ENCODE measurements at places on chromosomes 1 and 21.

DNA sequence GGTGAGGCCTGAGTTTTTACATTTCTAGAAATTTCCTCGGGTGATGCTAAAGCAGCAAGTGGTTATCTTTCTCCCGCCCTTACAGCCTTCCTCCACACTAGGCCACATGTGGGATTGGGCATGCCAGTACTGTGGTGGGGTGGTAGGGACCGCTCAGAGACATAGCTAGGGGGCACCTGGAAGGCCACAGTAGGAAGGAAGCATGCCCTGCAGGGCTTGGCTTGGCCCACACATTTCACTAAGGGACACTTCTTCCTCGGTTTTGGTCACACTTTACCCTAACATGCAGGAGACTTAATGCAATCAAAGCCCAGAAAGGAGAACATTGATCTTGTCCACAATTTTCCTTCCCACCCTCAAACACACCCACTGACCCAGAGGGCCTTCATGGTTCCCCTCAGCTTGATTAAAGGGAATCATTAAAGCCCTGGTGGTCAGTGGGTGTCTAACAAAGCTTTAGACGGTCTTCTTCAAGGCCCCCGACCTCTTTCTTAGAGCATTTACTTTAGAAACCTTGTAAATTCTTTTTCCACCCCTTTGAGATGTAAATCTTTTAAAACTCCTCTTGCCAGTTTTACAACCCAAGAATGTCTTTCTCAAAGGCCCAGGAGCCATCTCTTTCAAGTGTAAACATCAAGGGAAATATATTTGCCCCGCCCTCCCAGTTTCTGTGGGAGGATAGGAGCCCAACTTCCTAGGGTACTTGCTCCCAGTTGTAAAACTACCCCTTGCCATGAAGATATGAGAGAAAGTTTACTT is 246.4 kb upstream of the PTBP2 start:
- DNase-seq = no peak

DNA sequence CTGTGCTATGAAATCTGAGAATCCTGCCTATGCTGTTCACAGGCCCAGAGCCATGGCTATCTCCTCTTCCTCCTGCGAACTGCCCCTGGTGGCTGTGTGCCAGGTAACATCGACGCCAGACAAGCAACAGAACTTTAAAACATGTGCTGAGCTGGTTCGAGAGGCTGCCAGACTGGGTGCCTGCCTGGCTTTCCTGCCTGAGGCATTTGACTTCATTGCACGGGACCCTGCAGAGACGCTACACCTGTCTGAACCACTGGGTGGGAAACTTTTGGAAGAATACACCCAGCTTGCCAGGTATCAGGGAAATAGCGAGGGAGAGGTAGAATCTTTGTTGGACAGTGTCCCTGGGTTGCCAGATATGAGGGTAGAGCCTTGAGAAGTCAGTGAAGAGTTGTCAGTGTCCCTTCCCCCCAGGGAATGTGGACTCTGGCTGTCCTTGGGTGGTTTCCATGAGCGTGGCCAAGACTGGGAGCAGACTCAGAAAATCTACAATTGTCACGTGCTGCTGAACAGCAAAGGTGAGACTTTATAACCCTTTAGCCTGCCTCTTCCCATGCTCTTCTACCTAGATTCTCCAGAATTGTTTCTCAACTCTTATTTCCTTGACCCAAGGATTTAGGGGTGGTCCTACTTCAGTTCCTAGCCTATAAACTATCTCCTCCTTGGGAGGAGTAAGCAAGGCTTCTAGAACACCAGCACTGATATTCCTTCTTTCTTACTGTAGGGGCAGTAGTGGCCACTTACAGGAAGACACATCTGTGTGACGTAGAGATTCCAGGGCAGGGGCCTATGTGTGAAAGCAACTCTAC is 1.4 kb downstream of the NIT1 start:
- no peak for DNase-seq

GRCh38 chr1:209755926-209756614 is at the start of gene TRAF3IP3:
Gene TRAF3IP3 (plus strand): TSS chr1:209756053. CDS start chr1:209760040, 3,987 bp downstream.
- peak; percentile 64 for DNase-seq

- no peak for DNase-seq
Measured at GRCh38 chr1:180173451-180173850, 18.8 kb downstream of the QSOX1 start.

- DNase-seq = no peak
Measured at GRCh38 chr1:93592551-93592949, 89.1 kb downstream of the BCAR3 start.

DNA sequence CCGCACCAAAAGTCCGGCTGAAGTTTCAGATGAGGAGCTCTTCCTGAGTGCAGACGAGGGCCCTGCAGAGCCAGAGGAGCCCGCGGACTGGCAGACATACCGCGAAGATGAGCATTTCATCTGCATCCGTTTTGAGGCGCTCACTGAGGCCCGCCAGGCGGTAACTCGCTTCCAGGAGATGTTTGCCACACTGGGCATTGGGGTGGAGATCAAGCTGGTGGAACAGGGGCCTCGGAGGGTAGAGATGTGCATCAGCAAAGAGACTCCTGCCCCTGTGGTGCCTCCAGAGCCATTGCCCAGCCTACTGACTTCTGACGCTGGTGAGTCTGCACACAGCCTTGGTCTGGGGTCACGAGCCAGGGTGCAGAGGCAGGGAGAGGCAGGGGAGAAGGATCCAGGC is 84.7 kb downstream of the TRIM11 start:
- no peak for DNase-seq

DNA sequence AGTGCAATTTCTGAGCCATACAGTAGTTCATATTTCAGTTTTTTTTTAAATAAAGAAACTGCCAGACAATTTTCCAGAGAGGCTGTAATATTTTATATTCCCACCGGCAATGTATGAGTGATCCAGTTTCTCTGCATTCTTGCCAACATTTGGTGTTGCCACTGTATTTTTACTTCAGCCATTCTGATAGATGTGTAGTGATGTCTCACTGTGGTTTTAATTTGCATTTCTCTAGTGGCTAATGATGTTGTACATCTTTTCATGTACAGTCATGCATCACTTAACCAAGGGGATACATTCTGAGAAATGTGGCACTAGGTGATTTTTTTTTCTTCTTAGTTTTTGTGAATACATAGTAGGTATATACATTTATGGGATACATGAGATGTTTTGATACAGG is 99.6 kb downstream of the CENPF start:
- DNase-seq = no peak

DNA sequence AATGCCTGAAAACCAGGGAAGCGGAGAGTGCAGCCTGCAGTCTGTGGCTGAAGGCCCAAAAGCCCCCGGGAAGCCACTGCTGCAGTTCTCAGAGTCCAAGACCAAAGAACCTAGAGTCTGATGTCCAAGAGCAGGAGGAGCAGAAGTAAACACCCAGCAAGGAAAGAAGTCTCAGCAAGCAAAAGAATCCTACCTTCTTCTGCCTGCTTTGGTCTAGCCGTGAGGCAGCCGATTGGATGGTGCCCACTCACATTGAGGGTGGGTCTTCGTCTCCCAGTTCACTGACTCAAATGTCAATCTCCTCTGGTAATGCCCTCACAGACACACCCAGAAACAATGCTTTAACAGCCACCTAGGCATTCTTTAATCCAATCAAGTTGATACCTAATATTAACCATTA is 217.5 kb downstream of the PLA2G4A start:
- DNase-seq = no peak

DNA sequence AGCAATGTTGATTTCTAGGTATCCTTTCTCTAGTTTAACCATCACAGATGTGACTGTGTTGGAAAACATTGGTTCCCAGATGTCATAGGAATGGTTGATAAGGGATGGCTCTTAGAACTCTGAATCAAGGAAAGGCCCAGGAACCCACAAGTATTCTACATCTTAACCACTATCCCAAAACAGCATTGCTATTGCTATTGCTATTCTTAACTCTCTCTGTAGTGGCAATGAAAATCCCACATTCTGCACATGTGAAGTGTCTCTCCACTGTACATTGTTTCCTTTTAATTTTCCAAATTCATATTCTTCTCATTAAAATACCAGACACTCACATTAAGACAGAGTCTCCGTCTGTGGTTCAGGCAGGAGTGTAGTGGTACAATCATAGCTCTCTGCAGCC is 420.4 kb upstream of the RUNX1 start:
- DNase-seq = no peak

DNA sequence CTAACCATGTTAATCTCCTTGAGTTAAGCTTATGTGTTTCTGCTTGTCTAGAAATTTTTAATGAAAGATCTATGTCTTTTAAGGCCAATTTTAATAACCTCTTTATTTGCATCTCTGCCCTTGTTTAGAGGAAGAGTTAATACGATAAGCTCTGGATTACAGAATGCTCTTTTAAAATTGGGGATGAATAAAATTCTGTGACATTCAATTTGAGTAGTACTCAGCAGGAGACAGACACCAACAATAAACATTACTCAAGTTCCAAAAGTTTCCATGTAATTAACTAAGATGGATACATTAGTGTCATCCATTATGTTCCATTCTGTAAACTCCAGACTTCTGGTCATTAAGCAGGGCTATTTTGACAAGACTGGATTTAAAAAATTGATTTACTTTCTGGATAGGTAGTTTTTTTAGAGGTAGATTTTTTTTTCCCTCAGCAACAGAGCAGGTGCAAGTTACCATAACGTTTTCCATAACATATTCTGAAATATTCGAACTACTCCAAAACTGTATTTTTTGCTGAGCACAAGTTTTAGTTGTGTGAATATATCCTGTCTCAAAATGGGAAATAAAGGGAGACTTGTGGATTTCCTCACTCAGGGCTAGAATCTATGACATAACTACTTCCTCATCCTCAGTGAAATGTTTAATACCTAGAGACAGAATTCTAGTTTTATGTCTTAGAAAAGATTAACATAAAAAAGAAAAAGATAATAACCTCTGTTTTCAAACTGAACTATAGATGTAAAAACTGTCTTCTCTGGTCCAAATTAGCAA is 221.7 kb downstream of the NEGR1 start:
- no peak for DNase-seq

- DNase-seq = no peak
Measured at GRCh38 chr1:18819986-18820790, 39.3 kb downstream of the TAS1R2 start.

DNA sequence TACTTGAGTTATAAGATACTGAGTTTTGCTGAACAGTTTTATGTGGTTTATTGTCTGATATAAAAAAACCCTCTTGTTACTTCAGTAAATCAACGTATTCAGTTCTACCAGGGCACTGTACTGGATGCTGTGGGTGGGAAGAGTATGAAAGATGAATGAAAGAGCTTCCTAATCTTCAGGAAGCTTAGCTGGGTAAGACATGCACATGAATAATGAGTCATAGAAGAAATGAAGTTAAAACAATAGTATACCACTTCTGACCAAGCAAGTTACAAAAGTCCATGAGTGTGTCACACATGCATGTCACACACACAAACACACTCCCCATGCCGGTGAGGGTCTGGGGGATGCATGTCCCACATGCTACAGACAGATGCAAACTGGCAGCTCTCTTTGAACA is 105.9 kb downstream of the SIPA1L2 start:
- no peak for DNase-seq

- DNase-seq = no peak
Measured at GRCh38 chr1:223123011-223123610, 19.9 kb downstream of the TLR5 start.

- DNase-seq = no peak
Measured at GRCh38 chr1:87394513-87394912, 65.8 kb downstream of the LMO4 start.

DNA sequence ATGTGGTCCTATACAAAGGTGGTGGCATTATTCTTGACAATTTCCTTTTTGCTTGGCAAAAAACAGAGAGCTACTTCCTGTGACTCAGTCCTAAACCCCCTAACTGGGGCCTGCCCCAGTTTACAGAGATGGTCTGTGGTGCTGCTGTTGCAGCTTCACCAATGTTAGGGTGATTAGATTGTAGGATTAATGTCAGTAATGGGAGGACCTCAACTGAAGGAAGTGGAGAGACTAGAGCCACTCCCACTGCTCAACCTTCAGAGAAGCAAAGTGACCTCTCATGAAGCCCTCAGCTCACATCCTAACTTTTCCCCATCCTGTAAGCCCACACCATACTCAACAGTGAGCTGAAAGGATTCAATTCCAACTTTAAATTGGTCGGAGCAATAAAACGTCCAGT is 3.6 kb downstream of the S100A6 start:
- DNase-seq = no peak

GRCh38 chr1:10724052-10724494 is 72.4 kb downstream of the CASZ1 start:
- no peak for DNase-seq

DNA sequence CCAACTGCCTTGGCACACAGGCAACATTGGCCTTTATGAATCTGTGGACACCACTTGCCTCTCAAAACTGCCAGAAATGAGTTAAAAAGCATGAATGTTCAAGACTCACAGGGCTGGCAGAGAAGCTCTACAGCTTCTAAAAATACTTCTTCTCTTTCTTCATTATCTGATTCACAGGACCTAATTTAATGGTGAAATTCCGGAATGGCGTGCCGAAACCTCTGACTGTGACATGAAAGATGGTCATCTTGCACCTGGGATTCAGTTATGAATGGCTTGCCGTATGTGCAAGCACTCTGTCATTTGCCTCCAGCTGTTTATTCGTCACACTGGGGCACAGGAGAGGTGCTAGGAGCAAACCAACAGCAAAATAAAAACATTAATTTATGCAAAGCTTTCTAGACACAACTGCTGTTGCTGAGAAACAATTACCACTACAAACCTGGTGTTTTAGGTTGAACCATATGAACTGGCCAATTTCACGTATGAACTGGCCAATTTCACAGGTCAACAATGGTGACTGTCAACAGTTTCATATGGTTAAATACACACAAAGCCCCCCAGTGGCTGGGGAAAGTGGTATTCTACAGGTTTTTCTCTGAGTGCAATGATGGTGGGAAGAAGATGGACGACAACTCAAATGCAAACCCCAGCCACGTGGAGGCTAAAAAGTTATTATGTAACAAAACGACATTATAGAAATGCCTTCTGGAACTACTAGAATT is 648.3 kb downstream of the KIF26B start:
- DNase-seq = no peak

DNA sequence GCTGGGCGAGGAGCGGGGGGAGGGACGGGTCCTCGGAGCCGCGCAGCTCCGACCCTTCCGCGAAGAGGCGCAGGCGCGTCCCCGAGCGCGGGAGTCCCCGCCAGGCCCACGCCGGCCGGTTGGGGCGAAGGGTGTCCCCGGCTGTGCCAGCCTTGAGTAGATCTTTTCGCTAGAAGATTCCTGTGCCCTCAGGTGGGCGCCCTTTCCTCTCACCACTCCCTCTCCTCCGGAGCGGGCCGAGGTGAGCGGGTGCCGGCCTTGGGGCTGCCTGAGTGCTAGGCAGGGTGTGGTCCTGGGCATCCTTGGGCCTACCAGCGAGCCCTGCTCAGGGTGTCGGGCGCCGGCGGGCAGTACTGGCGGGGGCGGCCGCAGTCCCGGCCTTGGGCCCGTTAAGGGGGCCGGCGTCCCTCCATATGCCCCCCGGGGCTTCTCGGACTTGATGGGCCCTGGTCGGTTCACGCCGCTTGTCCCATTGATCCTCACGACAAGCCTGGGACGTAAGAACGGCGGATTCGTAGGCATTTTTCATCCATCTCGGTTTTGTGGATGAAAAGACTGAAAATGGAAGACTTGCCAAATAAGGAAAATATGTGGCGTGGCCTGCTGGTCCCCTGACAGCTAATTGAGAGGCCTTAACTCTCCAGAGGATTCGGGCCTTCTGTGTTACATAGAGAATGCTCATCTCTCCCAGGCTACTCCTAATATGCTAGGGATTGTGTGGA is 712 bp downstream of the DEGS1 start:
- DNase-seq = no peak

- no peak for DNase-seq
Measured at GRCh38 chr1:174652569-174653280, 205.0 kb downstream of the GPR52 start.

- no peak for DNase-seq
Measured at GRCh38 chr1:109279615-109280278, 3.2 kb downstream of the PSRC1 start.

All from stimulated activated CD8-positive, alpha-beta memory T cell treated with anti-CD3 and anti-CD28 coated beads, Interleukin-12 subunit alpha, Interleukin-12 subunit beta, amount 100 ng/mL, for 1 hour (primary cell).